ENCODE measurements at places on chromosomes 7 and 10.

DNA sequence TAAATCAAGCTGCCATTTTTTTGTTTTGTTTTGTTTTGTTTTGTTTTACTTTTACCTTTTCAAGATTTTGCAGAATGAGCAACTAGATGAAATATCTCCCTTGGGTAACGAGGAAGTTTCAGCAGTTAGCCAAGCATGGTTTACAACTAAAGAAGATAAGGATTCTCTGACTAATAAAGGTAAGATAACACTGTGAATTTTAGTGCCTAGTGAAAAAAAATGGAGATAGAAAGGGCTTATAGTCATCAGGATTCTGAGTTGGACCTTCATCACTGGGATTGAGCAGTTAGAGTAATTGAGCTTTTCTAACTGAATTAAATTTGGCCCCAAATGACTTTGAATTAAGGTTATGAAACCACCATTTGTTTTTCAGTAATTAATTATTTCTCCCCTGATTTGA is 21.2 kb downstream of the DMTF1 start:
- no peak for DNase-seq

- DNase-seq = no peak
Measured at GRCh38 chr7:48274662-48275061, 103.4 kb downstream of the ABCA13 start.

- DNase-seq = no peak
Measured at GRCh38 chr7:125516194-125516593, 586.6 kb upstream of the POT1 start.

- peak; percentile 38 for DNase-seq
Measured at GRCh38 chr7:7321681-7322080, 139.3 kb downstream of the C1GALT1 start.

GRCh38 chr7:101814081-101814990 is 3.1 kb upstream of the CUX1 start:
- peak; percentile 72 for DNase-seq

Data from colonic mucosa (tissue), 4 donors.